ENCODE measurements at places on chromosomes 3 and 15.
A peak's percentile ranks its signal among the peaks of the same experiment; 100 is the strongest.

DNA sequence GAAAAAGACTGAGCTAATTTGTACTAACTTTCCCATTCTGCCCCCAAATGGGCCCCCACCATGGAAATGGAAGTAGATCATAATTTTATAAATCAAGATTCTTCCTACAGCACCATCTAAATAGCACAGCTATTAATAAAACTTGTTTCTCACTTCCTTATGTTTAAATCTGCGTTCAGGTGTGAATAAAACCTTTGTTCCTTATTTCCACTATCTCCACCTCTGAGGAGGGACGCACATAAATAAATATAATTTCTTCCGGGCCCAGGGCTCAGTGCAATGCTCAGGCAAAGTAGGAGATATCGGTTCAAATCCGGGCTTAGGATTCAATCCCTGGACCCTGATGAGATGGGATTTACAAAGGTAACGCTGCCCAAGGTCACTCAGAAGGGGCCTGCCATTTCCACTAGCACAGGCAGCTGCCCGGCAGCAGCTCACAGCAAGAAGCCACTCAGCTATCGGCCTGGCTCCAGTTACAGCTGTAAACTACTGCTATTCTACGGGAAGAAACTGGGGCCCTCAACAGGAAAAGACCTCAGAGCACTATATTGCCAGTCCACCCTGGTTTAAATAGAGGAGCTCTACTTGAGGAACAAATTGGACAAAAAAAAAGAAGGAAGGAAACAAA, 52.5 kb downstream of the FOXP1 start:
- no peak for DNase-seq

DNA sequence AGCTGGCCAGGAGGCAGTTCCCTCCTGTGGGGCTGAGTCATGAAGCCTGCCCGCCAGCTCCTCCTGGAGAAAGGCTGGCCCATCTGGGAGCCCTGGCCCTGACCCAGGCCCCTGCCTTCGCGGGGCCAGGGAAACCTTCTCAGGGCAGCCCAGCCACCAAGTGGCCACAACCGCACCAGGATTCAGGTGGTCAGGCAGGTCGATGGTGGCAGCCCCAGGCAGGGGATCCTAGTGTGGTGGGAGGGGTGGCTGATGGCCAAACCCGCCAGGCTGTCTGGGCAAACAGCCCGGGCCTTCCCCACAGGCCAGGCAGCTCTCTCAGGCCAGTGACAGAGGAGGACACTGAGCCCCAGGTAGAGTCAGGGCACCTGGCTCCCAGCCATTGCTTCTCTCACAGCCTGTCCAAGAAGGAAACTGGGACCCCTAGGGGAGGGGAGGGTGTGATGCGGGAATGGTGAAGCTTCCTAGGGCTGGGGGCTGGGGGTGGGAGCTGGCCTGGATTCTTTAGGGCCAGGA, 1.2 kb downstream of the TWF2 start:
- DNase-seq, result peak; percentile 91

DNA sequence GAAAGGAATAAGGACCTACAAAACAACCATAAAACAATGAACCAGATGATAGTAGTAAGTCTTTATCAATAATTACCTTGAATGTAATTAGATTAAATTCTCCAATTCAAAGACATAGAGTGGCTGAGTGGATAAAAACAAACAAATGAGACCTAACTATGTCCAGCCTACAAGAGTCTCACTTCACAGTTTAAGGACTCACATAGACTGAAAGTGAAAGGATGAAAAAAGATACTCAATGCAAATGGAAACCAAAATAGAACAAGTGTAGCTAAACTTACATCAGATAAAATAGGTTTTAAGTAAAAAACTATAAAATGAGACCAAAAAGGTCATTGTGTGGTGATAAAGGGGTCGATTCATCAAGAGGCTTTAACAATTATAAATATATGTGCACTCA, 21.9 kb upstream of the NR1I2 start:
- no peak for DNase-seq

- peak; percentile 19 for DNase-seq
These were observed 3.0 kb upstream of the ZNF280D start for GRCh38 chr15:56736308-56736707.

DNA sequence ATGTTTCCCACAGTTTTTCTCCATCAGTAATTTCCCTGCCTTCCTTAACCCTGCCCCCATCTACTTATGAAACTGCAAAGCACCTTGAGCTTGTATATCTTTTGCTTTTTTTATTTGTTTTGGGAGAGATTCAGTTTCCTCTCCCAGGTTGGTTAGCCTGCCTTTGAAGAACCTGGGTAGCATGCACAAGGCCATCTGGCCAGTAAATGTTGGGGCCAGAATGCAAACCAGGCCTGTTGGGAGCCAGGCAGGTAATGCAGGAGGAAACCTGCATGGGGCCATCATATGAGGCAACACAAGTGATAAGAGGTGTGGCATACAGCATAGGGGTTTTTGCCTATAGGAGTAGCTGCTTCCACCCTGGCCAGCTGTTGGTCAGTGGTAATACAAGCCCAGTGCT, 17.7 kb downstream of the SYNPR start:
- no peak for DNase-seq

- DNase-seq, result peak; percentile 42
These were observed 27.3 kb upstream of the MBNL1 start for GRCh38 chr3:152241142-152242017.

DNA sequence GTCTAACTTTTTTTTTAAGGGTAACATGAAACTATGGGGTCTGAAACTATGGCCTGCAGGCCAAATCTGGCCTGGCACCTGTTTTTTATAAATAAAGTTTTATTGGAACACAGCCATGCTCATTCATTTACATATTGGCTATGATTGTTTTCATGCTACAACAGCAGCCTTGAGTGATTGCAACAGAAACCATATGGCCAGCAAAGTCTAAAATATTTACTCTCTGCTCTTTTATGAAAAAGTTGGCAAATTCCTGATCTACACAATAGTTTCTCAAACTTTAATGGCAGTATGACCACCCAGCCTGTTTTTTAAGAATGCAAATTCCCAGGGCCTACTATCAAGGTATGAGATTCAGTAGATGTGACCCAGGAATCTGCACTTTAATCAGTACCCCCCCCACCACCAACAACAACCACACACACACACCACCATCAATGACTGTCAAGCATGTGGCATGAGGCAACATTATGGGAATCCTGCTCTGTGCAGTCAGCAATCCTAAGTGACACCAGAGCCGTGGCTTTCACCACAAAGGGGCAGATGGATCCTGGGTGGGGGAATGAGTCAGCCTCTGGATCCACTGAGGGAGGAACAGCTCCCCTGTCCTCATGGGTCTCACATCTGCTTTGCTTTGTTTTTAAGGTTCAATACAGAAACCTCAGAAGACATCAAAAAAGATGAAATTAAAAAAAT, 142.8 kb downstream of the NTRK3 start:
- DNase-seq, result no peak

DNA sequence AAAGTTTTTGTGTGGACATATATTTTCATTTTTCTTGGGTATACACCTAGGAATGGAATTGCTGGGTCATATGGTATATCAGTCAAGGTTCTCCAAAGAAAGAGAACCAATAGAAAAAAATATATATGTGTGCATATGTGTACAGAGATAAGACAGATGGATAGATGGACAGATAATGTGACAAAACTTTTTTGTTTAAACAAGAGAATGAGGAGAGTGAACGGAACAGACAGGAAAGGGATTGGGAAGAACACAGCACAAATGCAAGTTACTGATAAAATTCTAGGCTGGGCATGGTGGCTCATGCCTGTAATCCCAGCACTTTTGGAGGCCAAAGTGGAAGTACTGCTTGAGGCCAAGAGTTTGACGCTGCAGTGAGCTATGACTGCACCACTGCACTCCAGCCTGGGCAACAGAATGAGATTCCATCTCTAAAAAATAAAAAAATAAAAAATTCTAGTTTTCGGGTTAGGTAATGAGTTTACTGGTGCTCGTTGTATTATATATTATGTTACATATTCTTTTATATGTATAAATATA, 50.0 kb downstream of the HSPBAP1 start:
- DNase-seq, result no peak

GRCh38 chr15:51837792-51838251, 8.4 kb downstream of the TMOD3 start:
- DNase-seq, result no peak

GRCh38 chr3:184727357-184728009, 15.6 kb upstream of the MAGEF1 start:
- DNase-seq, result peak; percentile 78

- DNase-seq, result peak; percentile 84
These were observed 724.7 kb upstream of the ZNF385D start for GRCh38 chr3:22475665-22476240.

DNA sequence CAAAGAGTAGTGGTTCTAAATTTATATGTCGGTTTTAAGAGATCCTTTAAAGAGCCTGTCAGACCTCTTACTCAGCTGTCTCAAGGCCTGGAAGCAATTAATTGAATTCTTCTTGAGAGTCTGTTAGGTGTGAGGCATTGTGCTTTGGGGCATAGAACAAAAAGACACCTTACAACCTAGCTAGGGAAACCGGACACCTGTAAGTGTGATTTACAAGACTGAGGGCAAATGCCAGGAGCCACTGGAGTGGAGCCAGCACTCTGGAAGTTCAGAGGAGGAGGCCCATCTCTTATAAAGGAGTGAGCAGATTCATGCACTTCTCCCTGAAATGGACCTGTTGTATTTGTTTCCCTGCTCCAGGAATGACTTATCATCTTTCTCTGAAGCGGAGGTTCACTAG, 97.7 kb upstream of the NUDT16 start:
- DNase-seq, result no peak

- DNase-seq, result peak; percentile 34
These were observed 51.7 kb downstream of the TRANK1 start for GRCh38 chr3:36893137-36893557.

DNA sequence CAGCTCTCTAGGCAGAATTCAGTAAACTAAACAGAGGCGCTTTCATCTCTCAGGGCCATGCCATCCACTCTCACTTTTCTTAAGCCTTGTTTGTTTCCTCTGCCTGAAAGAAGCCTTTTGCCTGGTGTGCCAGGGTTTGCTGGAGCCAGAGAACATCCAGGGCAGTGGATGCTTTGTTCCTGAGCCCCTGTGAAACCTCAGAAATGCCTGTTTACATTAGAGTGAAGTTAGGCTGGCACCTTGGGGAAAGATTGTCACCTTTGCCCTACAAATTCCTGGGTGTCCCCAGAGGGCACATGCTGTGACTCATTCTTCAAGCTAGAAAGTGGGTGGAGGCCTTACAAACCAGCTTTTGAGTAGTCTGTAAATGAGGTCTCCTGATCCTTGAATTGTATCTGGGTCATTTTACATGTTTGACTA, 10.7 kb upstream of the TRAK1 start:
- peak; percentile 95 for DNase-seq

- no peak for DNase-seq
These were observed 10.9 kb upstream of the DLL4 start for GRCh38 chr15:40918146-40918798.

DNA sequence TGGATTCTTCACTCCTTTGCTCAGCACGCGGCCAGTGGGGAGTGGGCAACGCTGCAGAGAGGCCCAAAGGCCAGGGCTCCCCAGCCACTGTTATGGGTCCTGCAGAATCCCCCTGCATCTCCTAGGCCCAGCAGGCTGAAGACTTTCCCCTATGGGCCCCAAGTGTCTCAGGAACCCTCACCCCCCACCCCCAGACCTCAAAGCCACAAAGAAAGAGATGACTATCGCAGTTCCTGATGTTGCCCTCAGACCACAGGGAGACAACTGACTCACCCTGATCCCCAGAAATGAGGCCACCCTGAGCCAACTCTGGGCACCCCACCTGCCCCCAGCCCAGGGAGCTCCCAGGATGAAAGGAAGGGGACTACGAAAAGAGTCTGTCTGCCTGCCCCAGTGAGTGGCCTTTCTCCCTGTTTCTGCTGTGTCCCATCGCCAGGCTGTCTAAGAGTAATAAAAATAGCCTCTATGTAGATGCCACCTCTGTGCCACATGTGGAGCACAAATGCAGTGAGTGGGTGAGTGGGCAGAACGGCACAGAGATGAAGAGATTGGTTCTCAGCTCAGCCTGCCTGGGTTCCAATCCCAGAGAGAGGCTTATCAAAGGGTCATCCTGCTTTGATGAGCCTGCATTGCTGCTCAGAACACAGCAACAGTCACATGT, 283.0 kb downstream of the UACA start:
- no peak for DNase-seq

- DNase-seq, result peak; percentile 65
These were observed 40.9 kb upstream of the CCDC80 start for GRCh38 chr3:112681822-112682325.

DNA sequence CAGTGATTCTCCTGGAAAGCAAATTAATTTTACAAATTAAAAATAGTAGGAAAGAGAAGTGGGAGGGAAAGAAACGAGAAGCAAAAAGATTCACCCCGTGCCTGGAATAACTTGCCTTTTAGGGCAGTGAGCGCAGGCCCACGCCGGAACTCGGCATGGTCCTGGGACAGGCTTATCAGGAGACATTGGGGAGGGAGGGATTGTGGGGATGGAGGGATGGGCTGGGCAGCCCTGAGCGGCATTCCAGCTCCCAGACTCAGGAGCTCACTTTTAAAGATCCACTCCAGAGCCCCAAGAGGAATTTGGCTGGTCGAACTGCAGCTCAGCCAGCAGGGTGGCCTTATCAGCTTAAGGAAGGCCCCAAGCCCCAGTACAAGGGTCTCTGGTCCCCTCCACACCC, 117.9 kb downstream of the ADCY5 start:
- no peak for DNase-seq

GRCh38 chr3:81302045-81302444, 459.4 kb downstream of the GBE1 start:
- peak; percentile 68 for DNase-seq

- DNase-seq, result no peak
These were observed 46.5 kb upstream of the CGNL1 start for GRCh38 chr15:57329582-57330367.

DNA sequence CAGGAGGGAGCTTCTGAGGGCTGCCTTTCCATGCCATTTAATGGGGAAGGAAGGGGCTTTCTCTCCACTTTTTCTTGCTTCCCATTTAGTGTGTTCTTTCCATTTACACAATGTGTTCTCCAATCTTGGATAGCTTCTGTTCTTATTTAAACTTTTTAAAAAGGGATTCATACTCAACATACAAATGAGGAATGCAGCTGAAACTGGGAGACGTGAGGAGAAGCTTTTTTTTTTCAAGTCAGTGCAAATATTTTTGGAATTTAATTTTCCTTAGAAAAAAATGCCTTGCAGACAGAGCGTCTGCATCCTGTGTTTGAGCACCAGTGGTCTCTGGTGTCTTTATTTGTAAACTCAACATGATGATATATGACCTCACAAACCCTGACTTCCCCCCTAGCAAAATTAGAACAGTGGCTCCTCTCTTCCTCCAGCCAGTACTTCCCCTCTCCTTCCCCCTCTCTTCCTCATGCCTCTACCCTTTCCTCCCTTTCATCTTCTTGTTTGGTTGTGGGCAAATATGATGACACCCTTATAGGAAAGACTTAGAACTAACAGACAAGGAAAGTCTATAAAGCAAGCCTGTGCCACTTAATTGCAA, 48.1 kb upstream of the PCSK6 start:
- no peak for DNase-seq

Measured in PC-3 (cell line).